Left renal cortex interstitium (tissue), 4 donors: ENCODE measurements at places on chromosomes 6 and 20. TPM values are rescaled to one million over a fixed set of nuclear protein-coding genes. Genes with fewer than 3 reads are reported as not detected.

DNA sequence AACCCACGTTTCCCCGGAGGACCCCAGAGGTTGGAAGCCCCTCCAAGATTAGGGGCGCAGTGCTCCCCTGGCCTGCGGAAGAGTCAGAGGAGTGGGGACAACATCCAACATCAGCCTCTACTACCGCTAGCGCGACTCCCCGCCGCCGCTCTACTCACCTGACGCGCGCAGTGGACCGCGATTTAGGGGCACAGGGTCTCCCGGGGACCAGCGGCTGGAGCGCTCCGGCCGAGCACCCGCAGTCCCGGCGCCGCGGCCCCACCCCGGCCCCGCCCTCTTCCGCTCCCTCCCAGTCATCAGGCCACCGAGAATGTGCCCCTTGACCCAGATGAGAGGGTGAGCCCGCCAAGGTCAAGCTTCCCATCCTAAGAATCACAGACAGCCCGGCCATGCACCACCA is at the start of gene ZFP57:
TSS of gene ZFP57 (minus strand) at position 249 of the 400 bp plus-strand sequence. CDS start 4,149 bp downstream, outside the sequence.
- DNase-seq, result no peak

TMEM74B gene
- polyA plus RNA-seq, result 1.5 TPM

DNA sequence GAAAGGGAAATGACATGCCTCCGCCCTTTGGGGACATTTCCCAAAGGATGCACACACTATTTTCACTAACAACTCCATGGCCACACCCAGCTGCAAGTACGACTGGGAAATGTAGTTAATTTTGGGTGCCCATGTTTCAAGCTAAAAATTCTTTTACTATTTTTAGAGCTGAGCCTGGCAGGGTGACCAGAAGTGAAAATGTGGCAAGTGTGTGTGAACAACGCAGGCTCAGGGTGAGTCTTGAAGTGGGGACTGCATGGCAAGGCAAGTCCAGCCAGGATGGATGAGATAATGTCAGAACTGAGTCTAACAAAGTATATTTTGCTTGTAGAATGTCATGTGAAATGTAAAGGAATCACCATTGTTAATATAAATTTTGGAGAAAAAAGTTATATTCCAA is 17.0 kb upstream of the CD109 start:
- no peak for DNase-seq

BMP7 gene
- polyA plus RNA-seq, result 99.0 TPM

- DNase-seq, result no peak
These were observed 87.6 kb downstream of the LINC00237 start for GRCh38 chr20:21018576-21018975.

GRCh38 chr20:63497946-63498935 is 642 bp downstream of the EEF1A2 start:
- DNase-seq, result no peak

OR2H2 gene
- polyA plus RNA-seq, result not detected

TRAM2 gene
- 38.2 TPM for polyA plus RNA-seq

- DNase-seq, result no peak
These were observed 66.9 kb downstream of the PHACTR2 start for GRCh38 chr6:143744551-143745165.

FAM217A gene
- 1.3 TPM for polyA plus RNA-seq

MCCD1 gene
- 20.1 TPM for polyA plus RNA-seq

GRCh38 chr6:4212588-4212987 is 77.2 kb upstream of the ECI2 start:
- DNase-seq, result no peak

GRCh38 chr6:149435919-149436586 is 36.0 kb downstream of the SUMO4 start:
- DNase-seq, result no peak

HAO1 gene
- 0.27 TPM for polyA plus RNA-seq

OXT gene
- polyA plus RNA-seq, result 0.94 TPM

FBXL4 gene
- polyA plus RNA-seq, result 24.5 TPM

GRCh38 chr20:52798124-52798523 is 174.0 kb upstream of the TSHZ2 start:
- no peak for DNase-seq

GRM1 gene
- 0.22 TPM for polyA plus RNA-seq

GRCh38 chr6:72636786-72637185 is 14.9 kb downstream of the KCNQ5 start:
- no peak for DNase-seq

DNA sequence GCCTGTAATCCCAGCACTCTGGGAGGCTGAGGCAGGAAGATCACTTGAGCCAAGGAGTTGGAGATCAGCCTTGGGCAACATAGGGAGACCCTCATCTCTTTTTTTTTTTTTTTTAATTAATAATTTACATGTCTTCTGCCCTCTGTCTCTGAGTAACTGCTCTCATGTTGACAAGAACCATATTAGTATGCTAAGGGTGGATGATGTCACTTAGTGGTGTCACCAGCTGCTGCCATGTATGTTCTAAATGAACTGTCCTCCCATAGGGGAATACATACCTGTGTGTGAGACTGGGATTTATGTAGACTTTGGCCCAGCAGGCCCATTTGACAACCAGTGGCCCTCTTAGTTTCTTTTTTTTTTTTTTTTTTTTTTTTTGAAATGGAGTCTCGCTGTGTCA is 65.6 kb downstream of the SCAND1 start:
- no peak for DNase-seq

GRCh38 chr6:168158213-168158979 is 79.4 kb upstream of the FRMD1 start:
- no peak for DNase-seq

GRCh38 chr6:6694825-6695624 is 106.5 kb downstream of the LY86 start:
- DNase-seq, result no peak

- DNase-seq, result no peak
These were observed 427.7 kb upstream of the NOX3 start for GRCh38 chr6:155883334-155883731.

DNA sequence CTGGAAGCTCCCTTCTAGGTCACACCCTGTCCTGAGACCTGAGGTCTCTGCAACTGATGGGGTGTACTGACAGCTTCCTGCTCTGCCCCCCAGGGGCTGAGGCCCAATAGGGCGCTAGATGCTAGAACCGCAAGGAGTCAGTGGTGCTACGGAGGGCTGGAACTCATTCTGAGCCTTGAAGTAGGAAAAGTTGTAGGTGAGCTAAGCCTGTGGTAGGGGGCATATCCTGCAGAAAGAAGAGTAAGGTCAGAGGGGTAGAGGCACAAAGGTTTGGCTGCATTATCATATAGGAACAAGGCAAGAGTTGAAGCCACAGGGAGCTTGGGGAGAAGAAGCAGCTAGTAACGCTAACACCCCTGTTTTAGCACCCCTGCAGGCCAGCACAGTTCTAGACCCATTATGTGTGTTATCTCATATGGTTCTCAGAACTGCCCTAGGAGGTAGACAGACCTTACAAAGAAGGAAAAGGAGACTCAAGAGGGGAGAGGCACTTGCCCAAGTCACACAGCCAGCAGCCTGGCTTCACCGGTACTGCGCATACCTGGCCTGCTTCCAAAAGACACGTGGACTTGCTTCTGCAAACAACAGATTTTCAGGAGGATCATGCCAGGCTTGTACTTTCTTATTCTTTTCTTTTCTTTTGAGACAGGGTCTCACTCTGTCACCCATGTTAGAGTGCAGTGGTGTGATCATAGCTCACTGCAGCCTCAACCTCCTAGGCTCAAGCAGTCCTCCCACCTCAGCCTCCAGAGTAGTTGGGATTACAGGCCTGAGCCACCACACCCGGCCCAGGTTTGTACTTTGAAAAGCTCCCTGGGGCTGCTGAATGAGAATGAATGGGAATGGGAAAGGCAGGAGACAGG is 156.1 kb downstream of the MRPL14 start:
- no peak for DNase-seq

DNA sequence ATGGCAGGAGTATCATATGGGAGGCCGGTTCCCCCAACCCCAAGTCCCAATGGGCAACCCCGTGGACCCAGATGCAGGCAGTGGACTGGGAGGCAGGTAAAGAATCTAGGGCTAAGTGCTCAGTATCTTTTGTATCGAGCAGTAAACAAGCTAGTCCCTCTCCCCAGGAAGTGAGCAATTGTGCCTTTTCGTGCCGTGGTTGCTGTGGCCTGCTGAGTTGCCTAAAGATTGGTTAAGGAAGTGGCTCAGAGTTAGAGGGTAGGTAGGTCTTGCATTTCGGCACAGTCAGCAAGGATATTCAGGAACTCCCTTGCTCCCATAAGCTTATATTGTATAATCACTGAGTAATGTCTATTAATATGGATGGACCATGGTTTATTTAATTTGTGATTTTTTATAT is 1.3 kb upstream of the DNAH8 start:
- no peak for DNase-seq

GRCh38 chr6:52328729-52329128 is 33.2 kb upstream of the PAQR8 start:
- no peak for DNase-seq

GRCh38 chr20:1566701-1567100 is 9.2 kb upstream of the SIRPD start:
- DNase-seq, result no peak

DNA sequence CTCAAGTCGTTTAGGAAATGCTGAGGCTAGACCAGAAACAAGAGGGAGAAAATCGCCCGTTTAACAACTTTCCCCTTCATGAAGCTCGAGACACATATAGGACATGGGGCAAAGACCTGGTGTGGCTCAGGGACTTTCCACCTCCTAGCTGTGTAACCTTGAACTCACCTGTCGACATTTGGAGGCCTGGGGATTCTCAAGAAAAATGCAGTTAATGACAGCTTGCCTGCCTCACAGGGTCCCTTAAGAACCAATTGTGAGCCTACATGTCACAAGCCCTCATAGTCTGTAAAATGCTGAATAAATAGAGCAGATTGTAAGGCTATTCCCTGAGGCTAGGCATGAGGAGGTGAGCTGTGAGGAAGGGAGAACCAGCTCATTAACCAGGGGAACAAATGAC is 35.1 kb downstream of the MGME1 start:
- DNase-seq, result no peak

- no peak for DNase-seq
These were observed 42.0 kb upstream of the OGFRL1 start for GRCh38 chr6:71246596-71246995.

DNA sequence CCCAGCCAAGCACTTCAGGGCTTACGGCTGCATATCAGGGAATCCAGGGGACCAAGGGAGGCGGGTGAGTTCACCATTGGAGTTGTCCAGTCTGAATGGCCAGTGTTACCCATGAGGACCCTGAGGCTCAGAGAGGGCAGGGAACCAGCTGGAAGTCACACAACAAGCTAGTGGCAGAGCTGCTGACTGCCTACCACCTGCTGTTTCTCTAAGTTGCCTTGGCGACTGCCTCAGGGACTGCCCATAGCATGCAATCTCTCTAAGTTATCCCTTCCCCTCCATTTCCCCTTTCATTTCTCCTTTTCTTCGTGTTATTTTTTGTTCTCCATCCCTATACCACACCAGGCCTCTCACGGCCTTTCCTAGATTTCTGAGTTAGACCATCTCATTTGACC is 71.8 kb upstream of the SIRPA start:
- no peak for DNase-seq

DNA sequence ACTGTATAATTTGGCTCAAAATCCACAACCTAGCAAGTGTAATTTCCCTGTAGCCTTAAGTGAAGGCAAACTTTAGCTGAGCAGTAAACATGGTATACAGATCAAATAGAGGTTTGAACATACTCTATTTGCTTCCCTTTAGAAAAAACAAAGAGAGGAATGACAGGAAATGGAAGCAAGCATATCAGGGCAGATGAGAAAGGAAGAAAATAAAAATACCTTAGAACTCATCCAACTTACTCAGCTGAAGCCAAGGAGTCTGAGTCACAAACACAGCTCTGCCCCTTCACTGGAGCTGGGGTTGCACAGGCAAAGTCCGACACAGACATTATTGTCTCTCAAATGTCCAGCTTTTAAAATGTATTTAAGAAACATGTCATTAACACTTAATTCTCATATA is 379.9 kb upstream of the IRAK1BP1 start:
- DNase-seq, result no peak

KIF25 gene
- 0.73 TPM for polyA plus RNA-seq

- no peak for DNase-seq
These were observed 392.5 kb downstream of the FRK start for GRCh38 chr6:115668211-115668610.

POPDC3 gene
- polyA plus RNA-seq, result 0.25 TPM

- DNase-seq, result no peak
These were observed 63.7 kb upstream of the POPDC3 start for GRCh38 chr6:105243487-105243886.

ZNF391 gene
- polyA plus RNA-seq, result 13.6 TPM

- DNase-seq, result no peak
These were observed 328.2 kb downstream of the PHF3 start for GRCh38 chr6:63963769-63964315.

GRCh38 chr6:56819604-56820003 is 135.3 kb upstream of the BEND6 start:
- DNase-seq, result no peak

GRCh38 chr6:18034798-18035202 is 47.4 kb upstream of the KIF13A start:
- DNase-seq, result no peak

FRK gene
- polyA plus RNA-seq, result 4.2 TPM

DNA sequence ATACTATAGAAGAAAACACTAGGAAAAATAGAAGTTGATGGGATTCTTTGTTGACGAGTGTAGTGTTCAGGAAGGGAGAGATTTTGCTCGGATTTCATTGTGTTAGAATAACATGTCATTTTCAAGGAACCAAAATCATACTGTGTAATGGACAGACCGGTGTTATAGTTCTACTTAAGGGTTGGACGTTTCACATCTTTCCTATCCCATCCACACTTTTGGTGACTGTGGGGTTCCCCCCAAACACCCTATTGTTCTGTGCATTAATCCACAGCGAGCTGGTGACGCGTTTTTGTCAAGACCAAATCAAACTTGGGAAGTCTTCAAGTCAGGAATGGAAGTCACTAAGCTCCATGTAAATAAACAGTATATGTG is 43.3 kb downstream of the TRIM27 start:
- no peak for DNase-seq

- no peak for DNase-seq
These were observed 35.4 kb downstream of the FAM229B start for GRCh38 chr6:112122756-112123155.

GRCh38 chr6:24910331-24910960 is 25.3 kb downstream of the RIPOR2 start:
- DNase-seq, result no peak

- no peak for DNase-seq
These were observed 224.2 kb downstream of the SYNDIG1 start for GRCh38 chr20:24693466-24694156.

GRCh38 chr6:86154852-86155251 is 512.2 kb upstream of the SYNCRIP start:
- no peak for DNase-seq

DNA sequence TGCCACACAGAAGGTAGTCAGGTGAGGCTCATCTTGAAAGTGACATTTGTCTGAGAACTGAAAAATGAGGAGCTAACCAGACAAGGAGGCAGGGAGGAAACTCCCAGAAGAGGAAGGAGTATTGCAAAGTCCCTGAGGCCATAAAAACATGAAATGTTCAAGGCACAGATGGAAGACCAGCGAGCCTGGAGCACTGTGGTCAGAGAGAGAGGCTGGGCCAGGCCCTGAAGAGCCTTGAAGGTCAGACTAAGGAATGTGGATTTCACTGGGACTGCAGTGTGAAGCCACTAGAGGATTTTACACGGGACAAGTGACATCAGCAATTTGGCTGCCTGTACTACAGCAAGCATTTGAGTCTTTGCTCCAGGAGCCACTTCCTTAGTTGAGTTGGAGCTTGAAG is 21.1 kb upstream of the TMEM181 start:
- no peak for DNase-seq
